NCI-H69 (cell line): ENCODE measurements at places on chromosomes 6 and 20.

GRCh38 chr20:17832236-17832915 is 132.6 kb downstream of the BANF2 start:
- DNase-seq: no peak

- DNase-seq: peak; percentile 44
Observed at GRCh38 chr6:125814481-125814880, 23.7 kb downstream of the NCOA7 start.

DNA sequence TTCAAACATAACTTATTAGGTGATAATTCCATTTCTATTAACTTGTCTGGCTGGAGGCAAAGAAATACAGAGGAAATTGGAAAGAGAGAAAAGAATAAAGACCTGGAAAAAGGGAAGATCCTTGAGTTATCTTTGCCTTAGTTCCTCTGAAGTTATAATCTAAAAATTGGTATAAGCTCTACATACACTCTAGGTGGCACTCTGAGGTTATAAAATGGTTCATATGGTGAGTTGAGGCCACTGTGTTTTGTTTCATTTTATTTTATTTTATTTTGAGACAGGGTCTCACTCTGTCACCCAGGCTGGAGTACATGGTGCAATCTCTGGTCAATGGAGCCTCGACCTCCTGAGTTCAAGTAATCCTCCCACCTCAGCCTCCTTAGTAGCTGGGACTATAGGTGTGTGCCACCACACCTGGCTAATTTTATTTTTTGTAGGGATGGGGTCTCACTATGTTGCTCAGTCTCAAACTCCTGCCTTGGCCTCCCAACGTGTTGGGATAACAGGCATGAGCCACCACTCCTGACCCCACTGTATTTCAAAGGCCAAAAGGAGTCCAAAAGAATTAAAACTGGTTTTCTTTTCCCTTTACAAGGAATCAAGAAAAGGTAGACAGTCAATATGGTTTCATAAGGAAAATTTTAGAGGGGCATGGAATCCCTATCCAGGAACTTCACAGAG is 19.4 kb downstream of the GPX6 start:
- DNase-seq: peak; percentile 2

GRCh38 chr6:40409716-40410397 is 177.3 kb downstream of the LRFN2 start:
- peak; percentile 97 for DNase-seq

DNA sequence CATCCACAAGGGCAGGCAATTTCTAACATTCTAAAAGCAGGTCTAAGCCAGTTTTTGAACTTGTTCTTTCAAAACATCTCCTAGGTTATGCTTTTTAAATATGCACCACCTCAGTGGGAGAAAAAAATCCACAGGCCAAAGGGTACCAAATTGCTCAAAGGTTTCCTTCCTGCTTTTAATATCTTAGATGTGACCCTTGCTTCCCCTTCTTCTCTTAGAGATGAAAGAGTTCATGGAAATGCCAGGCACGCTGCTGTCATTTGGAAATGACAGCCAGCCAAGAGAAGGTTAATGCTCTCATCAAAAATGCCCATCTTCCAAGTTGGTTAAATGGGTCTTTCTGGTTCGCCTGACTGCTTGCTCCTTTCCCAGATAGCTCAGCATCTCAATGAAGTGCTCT is 497.1 kb downstream of the CD83 start:
- DNase-seq: no peak

DNA sequence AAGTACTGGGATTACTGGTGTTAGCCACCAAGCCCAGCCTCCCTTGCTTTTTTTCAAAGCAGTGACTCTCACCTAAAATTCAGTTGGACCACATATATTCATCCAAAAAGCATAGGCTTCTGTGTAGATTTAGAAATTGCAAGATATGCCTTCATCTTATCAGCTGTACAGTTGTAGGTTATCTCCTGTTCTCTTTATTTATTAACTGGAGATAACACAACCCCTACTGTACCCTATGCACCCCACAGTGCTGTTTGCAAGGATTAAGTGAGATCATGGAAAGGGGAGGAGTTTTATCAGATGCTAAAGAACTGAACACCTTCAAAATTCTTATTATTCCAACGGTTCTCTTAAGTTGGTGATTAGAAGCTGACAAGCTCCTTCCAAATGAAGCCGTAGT is 164.4 kb upstream of the JARID2 start:
- no peak for DNase-seq

DNA sequence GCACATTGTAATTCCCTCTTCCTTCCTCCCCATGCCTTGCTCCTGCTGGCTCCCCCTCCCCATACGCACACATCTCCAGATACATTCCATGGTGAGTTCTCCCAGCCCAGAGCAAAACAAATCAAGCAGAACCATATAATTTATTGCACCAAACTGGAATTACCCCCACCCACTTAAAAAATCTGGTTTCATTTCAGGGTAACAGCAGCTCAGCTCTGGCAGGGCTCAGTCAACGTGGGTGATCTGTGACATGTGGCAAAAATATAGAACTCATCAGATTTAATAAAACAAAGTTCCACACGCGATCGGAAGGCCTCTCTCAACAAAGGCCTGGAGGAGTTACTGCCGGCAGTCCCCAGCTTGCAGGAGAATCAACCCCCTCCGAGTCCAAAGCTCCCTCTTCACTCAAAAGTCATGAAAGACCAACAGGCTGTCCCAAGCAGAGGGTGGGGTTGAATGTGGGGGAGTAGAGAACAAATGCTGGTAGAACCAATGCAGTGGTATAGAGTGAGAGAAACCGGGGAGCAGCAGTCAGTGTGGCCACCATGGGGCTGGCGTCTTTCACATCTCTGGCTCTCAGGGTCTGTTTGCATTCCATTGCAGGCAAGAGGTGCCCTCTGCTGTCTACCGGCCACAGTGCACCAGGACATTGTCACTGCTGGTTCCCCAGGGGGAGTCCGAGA is 323.3 kb upstream of the NT5E start:
- peak; percentile 80 for DNase-seq

- no peak for DNase-seq
Observed at GRCh38 chr6:20146291-20146690, 66.0 kb downstream of the MBOAT1 start.
